ENCODE measurements at places on chromosomes 16 and 17.

DNA sequence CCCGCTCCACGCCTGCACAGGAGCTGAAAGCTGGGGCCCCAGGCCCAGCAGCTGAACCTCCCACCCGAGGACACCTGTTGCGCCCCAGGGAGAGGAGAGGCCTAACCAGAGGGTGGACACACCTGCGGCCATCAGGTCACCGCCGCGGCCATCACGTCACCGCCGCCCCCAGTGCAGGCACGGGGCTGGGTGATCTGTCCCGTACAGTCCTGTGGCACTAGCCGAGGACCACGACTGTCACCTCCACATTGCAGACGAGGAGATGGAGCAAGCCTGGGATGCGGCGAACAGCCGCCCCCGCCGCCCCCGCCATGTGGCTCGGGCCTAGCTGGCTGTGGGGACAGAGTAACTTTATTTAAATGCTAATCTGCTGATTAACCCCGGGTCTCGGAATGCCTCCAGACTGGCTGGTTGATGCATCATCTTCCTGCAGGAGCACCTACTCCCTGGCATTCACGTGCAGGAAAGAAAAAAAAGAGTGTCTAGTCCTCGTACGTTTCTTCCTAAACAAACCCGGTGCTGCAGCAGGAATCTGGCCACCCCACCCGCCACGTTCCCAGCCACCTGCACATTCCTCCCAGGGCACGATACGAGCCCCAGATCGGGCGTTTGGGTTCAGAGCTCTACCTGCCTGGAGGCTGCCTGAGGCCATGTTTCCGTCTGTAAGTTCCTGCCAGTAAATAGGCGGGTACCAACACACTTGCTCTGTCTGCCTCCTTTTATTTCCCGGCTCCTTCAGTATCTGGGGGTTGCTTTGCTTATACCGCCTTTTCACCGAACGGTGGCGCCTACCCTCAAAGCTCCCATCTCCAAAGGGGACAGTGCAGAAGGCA is 29.9 kb downstream of the PIEZO1 start:
- no peak for DNase-seq

DNA sequence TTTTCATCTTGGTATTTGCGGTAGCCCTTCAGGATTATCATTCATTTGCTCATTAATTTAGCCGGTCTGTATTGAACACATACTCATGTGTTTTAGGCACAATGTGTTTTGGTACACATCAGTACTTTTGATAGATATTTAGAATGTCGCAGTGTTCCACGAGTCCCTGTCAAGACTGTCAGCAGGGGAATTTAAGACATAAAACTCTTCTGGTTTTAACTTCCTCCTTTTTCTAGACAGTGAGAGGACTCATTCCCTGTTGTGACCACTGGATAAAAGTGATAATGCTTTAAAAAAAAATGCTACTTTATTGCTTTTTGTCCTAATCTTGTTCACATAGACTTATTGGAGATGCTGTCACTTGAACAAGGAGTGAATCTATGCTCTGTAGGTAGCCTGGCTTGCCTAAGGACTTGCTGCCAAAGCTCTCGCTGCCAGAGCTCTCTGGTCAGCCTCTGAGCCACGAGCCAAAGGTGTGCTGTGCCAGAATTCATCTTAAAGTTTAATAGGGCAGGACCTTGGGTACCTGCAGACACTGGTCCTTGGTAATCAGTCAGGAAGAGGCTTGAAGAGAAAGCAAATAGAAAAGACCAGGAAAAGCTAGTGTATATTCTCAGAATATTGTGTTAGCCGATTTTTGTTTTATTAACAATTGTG is 5.4 kb downstream of the DCAF7 start:
- DNase-seq: no peak

GRCh38 chr17:2146132-2146871 is 91.4 kb downstream of the HIC1 start:
- no peak for DNase-seq

DNA sequence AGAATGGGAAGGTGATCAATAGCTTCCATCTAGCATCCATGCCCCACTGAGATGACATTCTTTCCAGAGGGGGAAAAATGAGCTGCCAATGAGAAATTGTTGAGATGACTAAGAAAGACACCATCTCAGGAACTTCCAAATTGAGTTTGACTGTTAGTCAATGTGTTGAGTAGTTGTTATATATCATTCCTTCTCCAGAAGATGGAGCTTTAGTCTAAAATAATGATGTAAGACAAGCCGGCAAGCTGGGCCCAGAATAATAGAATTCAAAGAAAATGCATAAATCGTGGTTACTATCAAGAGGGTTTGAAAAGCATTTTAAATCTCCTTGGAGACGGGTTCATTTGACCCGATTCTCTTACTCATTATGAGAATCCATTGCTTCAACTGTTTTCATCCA is 71.0 kb upstream of the ATF7IP2 start:
- DNase-seq: peak; percentile 39

GRCh38 chr17:64507413-64507782 is 621 bp downstream of the CEP95 start:
- DNase-seq: peak; percentile 75

DNA sequence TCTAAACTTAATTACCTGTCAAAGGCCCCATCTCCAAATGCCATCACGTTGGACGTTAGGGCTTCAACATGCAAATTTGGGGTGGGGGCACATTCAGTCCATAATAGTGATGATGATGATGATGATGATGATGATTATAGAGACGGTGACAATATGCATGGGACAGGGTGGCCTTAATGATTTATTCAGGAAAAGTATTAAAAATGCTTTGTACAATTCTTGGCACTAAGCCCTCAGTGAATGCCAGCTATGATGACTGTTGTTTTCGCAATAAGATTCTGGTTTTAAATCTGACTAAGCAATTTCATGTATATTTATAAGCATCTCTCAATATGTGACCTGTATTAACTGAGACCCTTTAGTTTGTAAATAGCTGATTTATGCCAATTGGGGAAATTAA is 106.3 kb downstream of the C16orf95 start:
- DNase-seq: no peak

- no peak for DNase-seq
These were observed 913 bp downstream of the CDIP1 start for GRCh38 chr16:4537376-4538343.

GRCh38 chr17:72614871-72615626 is 477.4 kb downstream of the SLC39A11 start:
- DNase-seq: no peak

DNA sequence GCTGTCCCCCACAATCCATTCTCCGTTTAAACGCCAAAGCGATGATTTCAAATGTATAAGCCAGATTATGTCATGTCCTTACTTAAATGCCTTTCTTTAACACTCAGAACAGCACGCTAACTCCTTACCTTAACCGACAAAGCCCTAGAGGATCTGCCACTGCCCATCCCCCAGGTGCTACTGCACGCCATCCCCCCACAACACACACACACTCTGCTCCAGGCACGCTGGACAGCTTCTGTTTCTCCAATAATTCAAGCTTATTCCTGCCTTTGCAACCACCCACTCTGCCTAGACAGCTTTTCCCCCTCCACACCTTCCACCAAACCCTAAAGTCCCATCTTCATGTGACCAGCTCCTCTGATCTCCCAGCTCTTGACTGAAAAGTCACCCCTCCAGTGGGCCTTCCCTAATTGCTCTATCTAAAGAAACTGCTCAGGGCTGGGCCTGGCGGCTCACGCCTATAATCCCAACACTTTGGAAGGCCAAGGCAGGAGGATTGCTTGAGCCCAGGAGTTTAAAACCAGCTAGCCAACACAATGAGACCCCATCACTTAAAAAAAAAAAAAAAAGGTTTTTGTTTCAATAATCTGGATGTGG is 38.9 kb upstream of the RPL38 start:
- DNase-seq: no peak

DNA sequence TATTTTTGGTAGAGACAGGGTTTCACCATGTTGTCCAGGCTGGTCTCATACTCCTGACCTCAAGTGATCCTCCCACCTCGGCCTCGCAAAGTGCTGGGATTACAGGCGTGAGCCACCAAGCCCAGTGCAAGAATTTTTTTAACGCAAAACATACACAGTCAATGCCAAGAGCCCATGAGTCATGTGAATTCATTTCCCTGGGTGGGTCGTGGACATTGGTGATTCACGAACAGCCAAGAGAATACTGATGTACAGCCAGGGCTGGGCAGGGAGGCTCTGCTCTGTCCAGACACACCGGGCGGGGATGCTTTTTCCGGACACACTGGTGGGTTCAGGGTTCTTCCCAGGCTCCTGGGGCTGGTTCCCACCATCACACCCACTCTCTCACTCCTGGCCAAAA is 17.7 kb downstream of the SLC38A8 start:
- DNase-seq: no peak

- no peak for DNase-seq
These were observed 6.1 kb upstream of the NLRC5 start for GRCh38 chr16:56983211-56983751.

DNA sequence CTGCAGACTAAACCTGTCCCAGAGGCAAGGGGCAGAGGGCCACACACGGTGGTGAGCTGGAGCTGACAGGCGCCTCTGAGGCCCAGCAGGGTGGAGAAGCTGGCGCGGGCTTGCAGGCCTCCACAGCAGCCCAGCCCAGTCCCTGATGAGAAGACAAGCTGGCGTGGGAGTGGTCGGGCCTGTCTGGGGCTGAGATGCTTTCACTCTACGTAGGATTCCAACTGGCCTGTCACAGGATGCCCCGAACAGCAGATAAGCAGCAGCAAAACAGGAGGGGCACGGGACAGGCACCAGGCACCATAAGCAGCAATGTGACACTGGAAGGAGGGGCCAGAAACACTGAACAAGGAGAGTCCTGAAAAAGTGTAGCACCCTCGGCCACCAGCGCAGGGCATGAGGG is 40.1 kb downstream of the PEMT start:
- no peak for DNase-seq

DNA sequence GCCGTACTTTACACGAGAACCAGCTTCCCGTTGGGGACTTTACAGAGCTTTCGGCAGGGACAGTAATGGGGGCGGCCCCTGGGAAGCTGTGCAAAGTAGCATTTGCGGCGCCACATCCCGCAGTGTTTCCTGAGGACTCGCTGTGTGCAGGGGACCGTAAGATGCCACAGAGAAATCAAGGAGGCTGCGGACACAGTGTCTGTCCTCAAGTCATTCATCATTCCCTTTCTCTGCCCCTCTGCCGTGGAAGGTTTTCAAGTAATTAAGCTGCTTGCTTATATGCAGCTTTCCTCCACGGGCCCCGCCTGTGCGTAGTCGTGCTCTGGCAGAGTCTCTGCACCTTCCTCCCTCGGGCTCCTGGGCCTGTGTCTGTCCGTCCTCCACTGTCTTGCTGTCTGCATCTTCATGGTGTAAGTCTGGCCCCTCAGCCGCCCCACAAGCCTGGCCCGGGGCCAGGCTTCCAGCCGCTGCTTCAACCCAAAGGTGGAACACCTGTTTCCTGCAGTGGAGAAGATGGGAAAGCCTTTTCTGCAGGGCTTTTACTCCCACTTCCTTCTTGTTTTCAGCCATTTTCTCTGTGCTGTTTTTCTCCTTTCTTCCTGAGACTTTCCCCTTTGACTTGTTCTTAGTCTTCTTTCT is 216.9 kb upstream of the CHMP6 start:
- DNase-seq: peak; percentile 27

Data from GM12865 (cell line).